Left colon (tissue), 2 donors: ENCODE measurements at places on chromosomes 3 and 15.

GRCh38 chr3:12974819-12975218 lies 98.4 kb downstream of the IQSEC1 start:
- DNase-seq = no peak

GRCh38 chr15:91061997-91062396 lies 38.1 kb upstream of the SV2B start:
- DNase-seq = no peak

- no peak for DNase-seq
These were observed 32.8 kb downstream of the RIOX2 start for GRCh38 chr3:97939401-97939800.

DNA sequence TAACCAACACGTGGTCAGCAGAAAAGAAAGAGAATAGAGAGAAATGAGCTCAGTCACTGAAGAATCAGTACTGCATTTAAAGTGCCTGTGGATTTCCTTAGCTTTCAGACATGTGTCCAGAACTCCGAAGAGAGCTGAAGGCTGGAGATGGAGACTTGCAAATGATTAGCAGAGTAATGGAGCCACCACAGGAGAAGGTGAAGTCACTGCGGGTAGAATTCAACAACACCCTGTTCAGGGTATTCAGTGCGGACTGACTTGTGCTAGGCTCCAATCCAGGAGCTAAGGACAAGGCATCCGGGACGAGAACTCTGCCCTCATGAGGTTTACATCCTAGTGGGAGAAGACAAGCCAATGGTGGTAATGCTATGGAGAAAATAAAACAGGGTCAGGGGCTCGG lies 4.2 kb downstream of the EIF4E3 start:
- DNase-seq = no peak

GRCh38 chr3:118791246-118791645 lies 243.4 kb downstream of the IGSF11 start:
- no peak for DNase-seq

DNA sequence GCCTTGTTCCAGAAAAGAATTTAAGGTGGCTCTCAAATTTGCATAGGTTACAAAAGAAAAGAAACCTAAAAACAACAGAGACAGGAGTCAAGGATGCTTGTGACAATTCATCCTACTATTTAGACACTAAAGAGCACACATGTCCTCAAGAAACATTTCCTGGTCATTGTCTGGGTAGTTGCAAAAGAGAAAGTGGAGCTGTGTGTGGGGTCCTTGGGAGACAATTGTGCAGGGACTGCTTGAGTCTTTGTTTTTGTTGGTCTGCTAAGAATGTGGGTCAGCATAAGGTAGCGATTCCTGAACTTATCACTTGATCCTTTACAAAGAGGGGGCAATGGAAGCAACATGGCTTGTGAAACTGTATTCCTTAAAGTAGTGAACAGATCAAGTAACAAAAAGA lies 185.3 kb downstream of the KCNAB1 start:
- DNase-seq = no peak

- no peak for DNase-seq
These were observed 28.2 kb downstream of the PPP4R2 start for GRCh38 chr3:73024836-73025235.

DNA sequence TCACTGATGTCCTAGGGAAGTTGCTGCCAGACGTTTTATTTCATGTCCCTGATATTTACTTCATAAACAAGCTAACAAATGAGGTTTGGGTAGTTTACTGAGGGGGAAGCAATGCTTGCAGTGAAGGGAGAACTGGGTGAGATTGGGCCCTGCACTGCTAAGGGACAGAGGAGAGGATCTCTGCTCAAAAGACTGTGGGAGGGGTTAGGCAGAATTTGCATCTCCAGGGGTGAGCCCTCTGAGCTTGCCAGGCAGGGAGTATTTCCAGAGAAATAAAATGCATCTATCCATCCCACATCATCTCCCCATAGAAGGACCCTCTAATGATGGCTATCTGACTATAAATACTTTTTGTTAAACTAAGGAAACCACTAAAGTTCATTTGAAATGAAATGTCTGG lies 215.6 kb downstream of the CBLB start:
- no peak for DNase-seq

DNA sequence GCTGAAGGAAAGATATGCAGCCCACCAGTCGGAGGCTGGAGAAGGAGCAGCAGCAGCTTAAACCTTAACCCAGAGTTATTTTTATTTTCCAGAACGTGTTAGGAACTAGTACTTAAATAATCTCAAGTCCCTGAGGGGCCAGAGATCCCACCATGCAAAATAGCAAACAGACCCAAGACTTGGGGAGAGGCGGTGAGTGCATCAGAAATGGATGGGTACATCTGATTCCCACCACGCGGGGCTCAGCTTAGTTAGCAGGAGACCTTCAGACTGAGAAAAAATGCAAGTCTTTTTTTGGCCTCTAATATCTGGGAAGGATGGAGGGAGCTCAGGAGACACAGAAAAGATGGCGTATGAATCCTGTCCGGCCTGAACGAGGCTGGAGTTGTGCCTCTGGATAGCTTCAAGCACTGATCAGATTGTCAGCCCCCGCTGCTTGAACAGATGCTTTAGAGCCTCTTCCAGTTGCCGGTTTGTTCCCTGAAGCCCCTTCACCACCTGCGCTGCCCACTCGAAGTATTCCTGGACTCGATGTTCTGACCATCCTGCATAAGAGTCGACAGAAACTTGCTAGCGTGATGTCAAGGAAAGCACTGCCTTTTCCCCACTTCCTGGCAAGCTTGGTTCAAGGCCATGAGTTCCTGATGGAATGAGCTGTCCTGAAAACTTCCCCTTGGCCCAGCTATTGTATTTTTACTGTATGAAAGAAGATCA lies 1.3 kb downstream of the HDDC3 start:
- no peak for DNase-seq

DNA sequence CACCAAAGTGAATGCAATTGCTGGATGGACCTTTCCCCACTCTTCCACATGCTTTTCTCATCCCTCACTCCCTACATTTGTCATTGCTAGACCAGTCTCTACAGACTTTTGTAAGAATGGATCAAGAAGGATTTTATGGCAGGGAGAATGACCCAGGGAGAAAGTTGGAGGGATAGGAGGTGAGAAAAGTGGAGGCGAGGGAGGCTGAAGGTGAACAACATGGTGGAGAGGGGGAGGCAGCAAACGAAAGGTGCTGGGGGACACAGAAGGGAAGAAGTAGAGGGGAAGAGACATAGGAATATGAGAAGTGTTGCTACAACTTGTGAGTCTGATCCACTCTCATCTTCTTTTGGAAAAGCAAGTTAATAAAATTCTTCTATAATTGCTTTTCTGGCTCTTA lies 24.4 kb upstream of the RTP1 start:
- no peak for DNase-seq

- DNase-seq = peak; percentile 70
These were observed at the start of gene CACNA2D2 for GRCh38 chr3:50503504-50504342. CACNA2D2 (minus strand) TSS chr3:50503634; CDS start chr3:50503423, 211 bp downstream.

- DNase-seq = peak; percentile 47
These were observed 3.6 kb upstream of the CLDN16 start for GRCh38 chr3:190384309-190384756.

DNA sequence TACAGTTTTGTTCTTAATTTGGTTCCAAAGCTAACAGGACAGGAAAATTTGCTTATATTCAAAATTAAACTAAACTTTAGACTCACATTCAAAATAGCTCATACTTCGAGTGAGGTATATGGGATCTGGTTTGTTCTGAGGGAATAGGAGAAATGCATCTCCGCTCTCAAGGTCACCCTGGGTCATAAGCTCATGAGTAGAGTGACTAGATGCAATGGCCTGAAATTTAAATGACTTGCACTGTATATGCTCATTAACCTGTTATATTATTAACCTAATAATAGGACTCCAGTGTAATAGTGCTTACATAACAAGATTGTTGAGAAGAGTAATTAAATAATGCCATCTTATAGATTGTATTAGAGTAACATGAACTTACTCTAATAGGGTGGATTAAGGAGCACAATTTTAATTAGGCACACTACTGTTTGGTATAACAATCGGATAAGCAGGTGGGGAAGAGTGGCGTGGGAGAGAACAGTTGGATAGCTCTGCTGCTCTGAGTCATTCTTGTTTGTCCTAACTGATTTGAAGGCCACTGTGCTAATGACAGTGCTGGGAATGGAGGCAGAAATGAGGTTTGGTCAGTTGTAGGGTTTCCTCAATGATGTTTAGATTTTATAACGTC lies 5.2 kb downstream of the NKTR start:
- DNase-seq = no peak
